ENCODE measurements at places on chromosomes 12 and 14. TPM values are rescaled to one million over a fixed set of nuclear protein-coding genes. Genes with fewer than 3 reads are reported as not detected.

GRCh38 chr12:13154831-13155230 lies 41.7 kb upstream of the EMP1 start:
- DNase-seq: no peak

DNA sequence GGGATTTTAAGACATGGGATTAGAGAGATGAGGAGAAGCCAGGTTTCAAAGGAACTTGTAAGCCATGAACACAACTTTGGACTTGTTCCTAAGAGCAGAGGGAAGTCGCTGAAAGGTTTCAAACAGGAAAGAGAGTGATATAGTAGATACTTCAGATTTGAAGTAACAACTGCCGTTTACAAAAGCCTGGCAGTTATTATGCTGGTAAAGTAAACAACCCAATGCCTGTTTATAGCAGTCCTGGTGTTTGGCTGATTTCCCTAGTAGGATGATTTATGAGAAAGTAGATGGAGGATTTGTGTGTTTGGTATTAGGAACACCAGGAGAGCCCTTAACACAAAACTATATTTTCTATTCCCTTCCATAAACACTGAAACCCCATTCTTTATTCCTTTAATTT lies 285.7 kb downstream of the RMST start:
- no peak for DNase-seq

DNA sequence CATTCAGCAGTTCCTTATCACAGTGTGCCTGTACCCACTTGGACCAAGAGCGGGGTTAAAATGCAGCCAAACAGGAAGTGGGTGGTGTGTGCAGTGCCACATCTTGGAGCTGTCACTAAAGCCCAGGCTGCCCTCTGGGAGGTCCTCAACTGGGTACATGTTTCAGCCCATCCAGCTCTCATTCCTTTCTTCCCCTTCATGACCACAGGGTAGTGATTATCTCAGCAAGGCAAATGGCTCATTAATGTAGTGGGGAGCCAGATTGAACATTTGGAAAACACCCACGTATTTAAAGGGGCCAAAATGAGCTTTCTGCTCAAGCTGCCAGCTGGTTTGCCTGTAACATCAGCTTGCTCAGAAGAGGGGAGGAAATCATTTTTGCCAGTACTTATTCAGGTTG lies 210.8 kb upstream of the BTG1 start:
- DNase-seq: no peak

DNA sequence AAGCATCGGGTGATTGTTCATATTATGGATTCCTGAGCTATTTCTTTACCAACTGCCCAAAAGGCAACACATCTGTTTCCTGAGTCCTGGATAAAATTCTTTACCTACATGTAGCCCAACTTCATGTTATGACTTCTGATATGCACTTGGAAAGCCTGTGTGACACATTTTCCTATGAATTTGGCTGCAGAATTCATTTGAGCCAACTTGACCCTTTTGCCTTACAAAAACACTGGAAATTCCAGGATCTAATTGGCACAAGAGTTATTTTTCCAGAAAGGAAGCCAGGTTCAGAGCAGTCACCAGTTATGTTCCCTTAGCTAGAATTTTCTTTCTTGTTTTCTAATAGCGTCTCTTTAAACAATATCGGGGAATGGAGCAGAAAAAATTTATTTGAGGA lies 202.5 kb upstream of the LRIG3 start:
- DNase-seq: no peak

DNA sequence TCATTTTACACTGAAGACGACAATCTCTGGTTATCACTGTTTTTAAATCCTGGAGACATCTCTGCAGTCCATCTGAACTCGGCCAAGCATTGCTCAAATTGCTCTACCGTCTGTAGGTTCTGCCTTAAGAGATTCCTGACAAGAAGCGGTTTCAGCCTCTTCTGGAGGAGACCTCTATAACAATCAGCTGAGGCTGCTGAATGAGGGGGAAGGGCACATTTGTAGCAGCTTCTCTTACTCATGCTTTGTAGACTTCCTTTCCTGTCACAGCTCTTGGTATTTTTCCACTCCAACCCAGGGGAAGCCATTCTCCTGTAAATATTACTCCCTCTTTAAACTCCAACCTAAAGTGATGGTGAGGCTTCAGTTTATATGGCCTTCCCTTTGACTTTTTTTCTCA lies 3.0 kb downstream of the ARG2 start:
- DNase-seq: peak; percentile 91

GRCh38 chr12:129613314-129613713 lies 290.5 kb downstream of the TMEM132D start:
- DNase-seq: no peak

- no peak for DNase-seq
Measured at GRCh38 chr14:56585461-56586084, 6.0 kb downstream of the TMEM260 start.

GRCh38 chr14:101494826-101495225 lies 66.5 kb upstream of the DIO3 start:
- DNase-seq: no peak

DNA sequence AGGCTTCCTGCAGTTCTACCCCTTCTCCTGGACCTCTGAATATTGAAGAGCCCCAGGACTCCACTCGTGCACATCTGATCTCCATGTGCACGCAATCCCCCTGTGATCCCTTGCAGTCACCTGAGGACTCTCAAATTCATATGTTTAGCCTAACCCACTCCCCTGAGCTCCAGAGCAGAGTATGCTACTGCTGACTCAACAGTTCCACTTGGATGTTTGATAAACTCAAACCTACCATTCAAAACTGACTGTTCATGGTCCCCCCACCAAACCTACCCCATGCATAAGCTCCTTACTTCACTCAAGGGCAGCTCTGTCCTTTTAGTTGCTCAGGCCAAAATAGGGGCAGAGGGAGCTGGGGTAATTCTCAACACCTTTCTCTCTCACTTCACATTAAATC lies 96.0 kb downstream of the DNAI7 start:
- no peak for DNase-seq

- no peak for DNase-seq
Measured at GRCh38 chr14:22189881-22190280, 399.1 kb downstream of the DAD1 start.

GRCh38 chr12:88493636-88494035 lies 86.6 kb downstream of the KITLG start:
- DNase-seq: peak; percentile 53

DNA sequence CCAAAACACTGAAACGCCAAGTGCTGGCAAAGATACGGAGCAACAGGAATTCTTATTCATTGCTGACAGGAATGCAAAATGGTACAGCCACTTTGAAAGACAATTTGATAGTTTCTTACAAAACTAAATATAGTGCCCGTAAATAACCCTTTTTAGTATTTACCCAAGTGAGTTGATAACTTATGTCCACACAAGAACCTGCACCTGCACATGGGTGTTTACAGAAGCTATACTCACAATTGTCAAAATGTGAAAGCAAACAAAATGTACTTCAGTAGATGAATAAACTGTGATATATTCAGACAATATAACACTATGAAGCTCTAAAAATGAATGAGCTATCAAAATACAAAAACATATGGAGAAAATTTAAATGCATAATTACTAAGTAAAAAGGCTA lies 86.6 kb downstream of the ATXN7L3B start:
- no peak for DNase-seq

GRCh38 chr14:68548194-68549076 lies 244.4 kb downstream of the ZFP36L1 start:
- DNase-seq: no peak

GRCh38 chr12:21998295-21998694 lies 47.7 kb upstream of the CMAS start:
- no peak for DNase-seq

DNA sequence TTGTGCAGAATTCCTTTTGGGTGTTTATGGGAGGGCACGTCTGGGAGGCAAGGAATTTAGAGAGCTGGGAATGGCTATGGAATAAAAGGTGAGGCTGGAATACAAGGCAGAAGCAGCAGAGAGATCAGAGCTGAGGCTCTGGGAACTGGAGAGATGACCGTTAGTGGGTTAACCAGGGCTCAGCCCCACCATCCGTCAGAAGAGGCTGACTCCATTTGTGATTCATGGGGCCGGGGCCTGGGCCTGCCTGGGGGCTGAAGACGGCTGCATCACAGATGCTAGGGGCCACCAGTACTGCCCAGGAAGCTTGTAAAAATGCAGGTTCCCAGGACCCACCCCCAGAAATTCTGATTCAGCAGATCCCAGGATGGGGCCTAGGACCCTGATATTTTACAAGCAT lies 398.1 kb downstream of the MED13L start:
- DNase-seq: no peak

- no peak for DNase-seq
Measured at GRCh38 chr14:50719911-50720759, 52.0 kb upstream of the SAV1 start.

- DNase-seq: peak; percentile 51
Measured at GRCh38 chr14:33307691-33308251, 369.1 kb downstream of the NPAS3 start.

DNA sequence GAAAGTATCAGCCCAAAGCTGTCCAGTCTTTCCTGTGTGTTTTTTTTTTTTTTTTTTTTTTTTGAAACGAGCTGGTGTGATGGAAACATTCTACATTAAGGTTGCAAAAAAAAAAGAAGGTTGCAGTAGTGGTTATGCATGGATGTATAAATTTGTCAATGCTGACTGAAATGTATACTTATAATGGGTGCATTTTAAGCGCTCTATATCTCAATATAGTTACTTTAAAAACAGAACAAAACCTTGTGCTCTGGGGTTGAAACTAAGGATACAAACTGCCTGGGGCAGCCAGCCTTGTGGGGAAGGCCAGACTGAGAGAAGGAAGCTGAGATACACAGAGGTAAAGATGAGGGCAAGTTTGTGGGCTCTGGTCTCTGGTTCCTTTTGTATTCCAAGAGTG lies 87.3 kb upstream of the RMST start:
- DNase-seq: no peak

GRCh38 chr12:2387103-2387834 lies 334.5 kb downstream of the CACNA1C start:
- peak; percentile 16 for DNase-seq

DNA sequence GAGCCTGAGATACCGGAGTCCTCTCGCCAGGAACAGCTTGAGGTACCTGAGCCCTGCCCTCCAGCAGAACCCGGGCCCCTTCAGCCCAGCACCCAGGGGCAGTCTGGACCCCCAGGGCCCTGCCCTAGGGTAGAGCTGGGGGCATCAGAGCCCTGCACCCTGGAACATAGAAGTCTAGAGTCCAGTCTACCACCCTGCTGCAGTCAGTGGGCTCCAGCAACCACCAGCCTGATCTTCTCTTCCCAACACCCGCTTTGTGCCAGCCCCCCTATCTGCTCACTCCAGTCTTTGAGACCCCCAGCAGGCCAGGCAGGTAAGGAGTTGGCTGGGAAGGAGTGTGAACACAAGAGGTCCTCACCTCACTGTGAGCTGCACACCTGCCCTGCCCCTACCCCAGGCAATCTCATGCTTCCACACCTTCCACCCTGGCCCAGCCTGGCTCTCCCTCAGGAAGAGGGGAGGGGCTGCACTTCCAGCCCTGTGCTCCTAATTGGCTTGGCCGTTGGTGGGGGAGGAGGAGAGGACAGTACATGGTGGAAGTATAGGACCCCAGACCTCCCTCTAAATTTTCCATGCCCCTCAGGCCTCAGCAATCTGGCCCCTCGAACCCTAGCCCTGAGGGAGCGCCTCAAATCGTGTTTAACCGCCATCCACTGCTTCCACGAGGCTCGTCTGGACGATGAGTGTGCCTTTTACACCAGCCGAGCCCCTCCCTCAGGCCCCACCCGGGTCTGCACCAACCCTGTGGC lies 6.2 kb downstream of the C1QL4 start:
- DNase-seq: no peak

GRCh38 chr12:64729909-64730587 lies 29.2 kb downstream of the GNS start:
- DNase-seq: no peak

- no peak for DNase-seq
Measured at GRCh38 chr12:65816086-65816485, 8.2 kb upstream of the HMGA2 start.

DNA sequence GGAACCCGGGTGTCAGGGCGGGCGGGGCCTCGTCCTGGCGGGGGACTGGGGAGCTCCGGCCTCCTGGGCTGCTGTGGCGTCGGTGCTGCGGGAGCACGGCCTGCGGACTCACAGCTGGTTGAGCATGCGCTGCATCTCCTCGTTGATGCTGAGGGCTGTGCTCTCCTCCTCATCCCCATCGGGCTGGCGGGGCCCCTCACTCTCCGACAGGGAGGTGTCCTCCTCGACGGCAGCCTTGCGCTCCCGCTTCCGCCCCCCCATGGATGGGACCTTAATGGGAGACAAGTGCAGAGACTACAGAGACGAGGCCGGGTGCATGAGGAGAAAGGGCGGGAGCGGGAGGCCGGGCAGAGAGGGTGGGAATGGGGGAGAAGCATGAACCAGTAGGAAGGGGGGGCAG lies 7.3 kb downstream of the IFFO1 start:
- no peak for DNase-seq

DNA sequence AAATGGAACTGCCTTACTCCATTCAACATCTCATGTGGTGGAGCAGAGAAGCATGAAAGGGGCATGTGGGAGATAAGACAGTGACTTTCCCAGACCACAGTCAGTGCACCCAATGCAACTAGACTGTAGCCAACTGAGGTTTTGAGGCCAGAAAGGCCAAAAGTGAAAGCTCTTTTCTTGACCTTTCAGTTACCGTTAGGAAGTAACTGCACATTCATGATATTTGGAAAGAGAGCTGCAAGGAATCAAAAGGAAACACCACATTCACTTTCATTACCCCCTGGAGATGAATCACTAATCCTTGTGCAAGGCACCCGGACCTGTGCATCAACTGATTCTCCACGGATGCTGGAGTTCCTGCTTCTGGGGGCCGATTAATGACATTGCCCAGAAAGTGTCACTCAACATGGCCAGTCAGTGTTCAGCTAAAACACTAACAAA lies 72.9 kb upstream of the ELK3 start:
- peak; percentile 48 for DNase-seq

- no peak for DNase-seq
Measured at GRCh38 chr14:76687611-76688382, 73.5 kb upstream of the VASH1 start.

- DNase-seq: no peak
Measured at GRCh38 chr14:104706733-104707607, 17.1 kb upstream of the ADSS1 start.

DNA sequence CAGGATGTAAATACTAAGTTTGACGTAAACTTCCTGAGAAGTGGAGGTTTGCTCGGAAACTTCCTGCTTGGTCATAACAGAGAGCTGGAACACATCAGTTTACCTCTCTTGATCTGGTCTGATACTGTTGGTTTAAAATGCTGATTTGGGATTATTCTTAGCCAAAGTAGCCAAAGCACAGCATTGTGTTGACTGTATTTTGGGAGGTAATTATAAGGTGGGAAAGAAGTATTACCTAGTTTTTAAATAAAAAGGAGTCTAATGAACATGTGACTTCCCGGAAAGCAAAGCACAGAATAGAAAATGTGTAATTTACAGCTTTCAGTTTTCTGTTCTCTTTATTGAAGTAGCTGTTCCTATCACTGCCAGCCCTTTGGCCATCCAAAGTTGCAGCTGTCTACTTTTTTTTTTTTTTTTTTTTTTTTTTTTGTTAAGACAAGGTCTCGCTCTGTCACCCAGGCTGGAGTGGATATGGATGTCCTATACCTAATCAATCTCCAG lies 52.2 kb upstream of the SRP54 start:
- no peak for DNase-seq

The IL26 gene
- total RNA-seq: not detected

The FGF23 gene
- total RNA-seq: not detected

The TSHR gene
- not detected for total RNA-seq

The KLHL33 gene
- not detected for total RNA-seq

The IL22 gene
- not detected for total RNA-seq

The OASL gene
- total RNA-seq: 3.2 TPM

The PPP1R1A gene
- not detected for total RNA-seq

The SYNDIG1L gene
- not detected for total RNA-seq

The CLEC7A gene
- not detected for total RNA-seq

The SPIC gene
- not detected for total RNA-seq

The KLRC1 gene
- not detected for total RNA-seq

The DNAL1 gene
- total RNA-seq: 4.6 TPM

The CD69 gene
- 0.16 TPM for total RNA-seq

The SCNN1A gene
- total RNA-seq: 0.11 TPM

Data from HT1080 (cell line).